ENCODE measurements at places on chromosomes 5 and 9. TPM values are rescaled to one million over a fixed set of nuclear protein-coding genes. Genes with fewer than 3 reads are reported as not detected.
A peak's percentile ranks its signal among the peaks of the same experiment; 100 is the strongest.

DNA sequence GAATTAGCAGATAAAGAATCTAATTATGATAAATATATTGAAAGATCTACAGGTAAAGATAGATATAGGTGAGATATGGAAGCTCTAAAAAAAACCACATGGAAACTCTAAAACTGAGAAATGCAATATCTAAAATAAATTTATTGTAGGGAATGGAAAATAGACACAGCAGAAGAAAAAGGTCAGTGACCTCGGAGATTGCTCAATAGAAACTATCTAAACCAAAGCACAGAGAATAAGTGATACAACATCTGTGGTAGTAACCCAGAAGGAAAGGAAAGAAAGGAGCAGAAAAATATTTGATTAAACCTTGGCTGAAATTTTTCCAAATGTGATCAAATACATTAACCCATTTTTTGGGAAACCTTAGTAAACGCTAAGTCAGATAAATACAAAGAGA is 43.1 kb upstream of the GLIPR2 start:
- no peak overlapping the region for H3K4me3 ChIP-seq
- H3K36me3 ChIP-seq: no peaks in the 10 kb centered on the region
- H3K4me1 ChIP-seq: peaks cover 9% of the 10 kb centered on the region
- no peaks in the 10 kb centered on the region for H3K27me3 ChIP-seq
- H3K27ac ChIP-seq: no peak overlapping the region

DNA sequence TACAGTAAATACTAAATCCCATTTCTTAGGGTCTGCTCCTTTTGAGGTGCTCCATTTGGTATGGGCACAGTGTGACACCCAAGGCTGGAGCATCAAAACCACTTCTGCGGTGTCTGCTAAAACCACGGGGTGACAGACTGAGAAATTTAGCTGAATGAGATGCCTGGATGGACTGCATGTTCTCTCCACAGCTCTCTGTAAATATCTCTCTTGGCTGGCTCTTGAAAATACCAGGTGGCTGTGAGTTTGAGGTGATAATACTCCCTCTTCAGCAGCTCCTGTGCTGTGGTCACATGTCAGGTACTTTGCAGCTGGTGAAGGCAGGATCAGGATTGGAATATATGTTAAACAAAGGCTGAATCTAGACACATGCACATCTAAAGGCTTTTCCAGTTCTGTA is 93.7 kb upstream of the SIMC1 start:
- DNase-seq: no peak
- no peak overlapping the region for H3K4me3 ChIP-seq

GRCh38 chr5:80864706-80865435 is 95.3 kb upstream of the RASGRF2 start:
- no peaks in the 10 kb centered on the region for H3K27me3 ChIP-seq
- H3K36me3 ChIP-seq: no peaks in the 10 kb centered on the region
- peaks cover 34% of the 10 kb centered on the region for H3K4me1 ChIP-seq
- H3K27ac ChIP-seq: no peak overlapping the region
- DNase-seq: no peak

DNA sequence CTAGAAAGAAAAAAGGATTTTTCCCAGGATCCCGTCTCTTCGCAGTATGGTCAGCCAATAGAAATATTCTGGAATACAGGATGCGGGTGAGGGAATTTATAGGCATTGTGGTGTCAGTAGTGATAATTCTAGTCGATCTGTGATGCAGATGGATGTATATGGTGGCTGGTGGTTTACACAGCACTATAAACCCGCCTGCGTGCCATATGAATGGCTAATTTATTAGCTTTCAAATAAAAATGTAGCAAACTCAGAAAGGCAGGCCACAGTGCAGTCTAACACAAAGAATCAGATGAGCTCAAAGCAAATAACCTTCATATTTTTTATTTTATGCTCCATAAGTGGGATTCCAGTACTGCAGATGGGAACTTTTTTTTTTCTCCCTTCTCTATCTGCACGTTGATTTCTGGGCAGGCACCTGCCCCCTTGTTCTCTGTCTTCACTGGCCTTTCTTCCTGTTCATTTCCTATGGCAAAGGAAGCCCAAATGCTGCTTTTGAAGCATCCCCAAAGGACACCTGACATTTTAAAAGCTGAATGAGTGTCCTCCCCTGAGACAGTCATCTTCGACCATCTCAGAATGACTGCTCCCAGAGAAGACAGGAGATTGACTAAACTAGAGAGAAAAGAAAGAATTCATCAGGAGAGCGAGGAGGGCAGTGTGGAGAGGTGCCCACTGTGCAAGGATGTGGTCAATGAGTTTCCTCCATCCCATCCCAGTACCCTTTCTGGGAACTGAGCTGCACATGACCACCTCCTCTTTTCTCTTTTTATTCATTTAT is 52.1 kb downstream of the SEMA6A start:
- no peaks in the 10 kb centered on the region for H3K27me3 ChIP-seq
- H3K4me3 ChIP-seq: no peak overlapping the region
- no peak overlapping the region for H3K27ac ChIP-seq
- peaks cover 43% of the 10 kb centered on the region for H3K4me1 ChIP-seq
- no peak for DNase-seq

GRCh38 chr5:168914491-168914890 is 335.3 kb upstream of the PANK3 start:
- DNase-seq: no peak
- H3K4me3 ChIP-seq: no peak overlapping the region
- H3K4me1 ChIP-seq: no peaks in the 10 kb centered on the region
- no peaks in the 10 kb centered on the region for H3K36me3 ChIP-seq
- H3K27me3 ChIP-seq: peaks cover 78% of the 10 kb centered on the region

The TUBB4B gene
- total RNA-seq: 360 TPM

GRCh38 chr5:159018855-159019254 is 80.9 kb downstream of the EBF1 start:
- H3K27me3 ChIP-seq: no peaks in the 10 kb centered on the region
- no peaks in the 10 kb centered on the region for H3K36me3 ChIP-seq
- no peak overlapping the region for H3K4me3 ChIP-seq

The SEMA6A gene
- total RNA-seq: 53.3 TPM

GRCh38 chr5:43620944-43621505 is 18.0 kb downstream of the NNT start:
- H3K27me3 ChIP-seq: no peaks in the 10 kb centered on the region

DNA sequence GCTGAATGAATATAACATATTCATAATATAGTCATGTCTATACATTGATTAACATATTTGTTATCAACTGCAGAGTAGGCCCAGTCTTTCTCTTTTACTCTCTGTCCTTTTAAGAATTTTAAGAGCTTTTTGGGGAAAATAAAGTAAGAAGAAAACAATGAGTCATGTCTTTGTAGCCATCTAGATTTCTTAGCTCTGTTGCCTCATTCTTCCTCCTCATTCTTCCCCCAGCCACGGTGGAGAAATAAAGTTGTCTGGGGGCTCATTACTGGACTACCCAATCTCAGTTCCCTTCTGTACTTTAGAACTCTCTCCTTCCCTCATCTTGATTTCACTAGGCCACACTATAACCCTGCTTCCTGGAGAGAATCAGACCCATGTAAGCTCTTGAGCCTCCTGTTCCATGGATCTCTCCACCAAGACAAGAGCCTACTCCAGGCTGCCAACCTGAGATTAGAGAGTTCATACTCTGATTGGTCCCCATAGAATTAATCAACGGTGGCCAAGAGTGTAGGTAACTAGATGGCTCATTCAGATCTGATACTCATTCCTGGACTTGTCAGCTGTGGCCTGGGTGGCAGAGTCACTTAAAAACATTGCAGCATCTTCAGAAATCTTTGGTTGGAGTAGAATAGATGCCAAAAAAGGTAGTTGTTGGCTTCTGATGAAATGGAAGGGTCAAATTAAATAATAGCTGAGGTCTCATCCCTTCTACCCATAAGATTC is 44.2 kb downstream of the ITGA1 start:
- H3K36me3 ChIP-seq: no peaks in the 10 kb centered on the region
- H3K27me3 ChIP-seq: no peaks in the 10 kb centered on the region
- DNase-seq: no peak

- peaks cover 6% of the 10 kb centered on the region for H3K27me3 ChIP-seq
- H3K4me1 ChIP-seq: no peaks in the 10 kb centered on the region
- H3K4me3 ChIP-seq: no peak overlapping the region
- DNase-seq: no peak
These were observed 282.4 kb upstream of the KLF9 start for GRCh38 chr9:70696694-70697335.

DNA sequence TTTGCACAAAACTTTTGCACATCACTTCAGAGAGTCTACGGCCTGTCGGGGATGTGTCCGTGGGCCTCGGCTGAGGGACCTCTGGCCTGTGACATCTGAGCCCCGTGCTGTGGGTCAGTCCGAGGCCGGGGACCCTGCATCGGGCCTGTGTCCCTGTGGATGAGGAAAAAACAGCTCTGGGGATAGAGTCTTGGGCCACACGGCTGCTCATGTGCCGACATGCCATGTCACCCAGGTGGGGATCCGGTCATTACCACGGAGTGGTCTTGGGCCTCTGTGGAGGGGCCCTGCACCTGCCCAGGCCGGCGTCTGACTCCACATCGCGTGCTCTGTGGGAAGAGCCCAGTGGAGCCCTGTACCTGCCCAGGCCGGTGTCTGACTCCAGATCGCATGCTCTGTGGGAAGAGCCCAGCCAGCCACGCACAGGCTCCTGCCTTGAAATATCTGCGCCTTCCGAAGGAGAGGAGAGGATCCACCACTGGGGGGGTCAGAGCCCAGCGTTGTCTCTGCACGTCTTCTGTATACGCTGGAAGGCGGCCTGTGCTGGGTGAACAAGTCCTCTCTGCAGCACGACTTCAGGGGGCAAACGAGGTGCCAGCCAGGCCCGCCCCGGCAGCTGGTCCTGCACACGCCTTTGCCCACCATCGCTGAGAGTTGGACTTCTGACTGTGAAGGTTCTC is 27.5 kb upstream of the IRX4 start:
- no peak for DNase-seq
- no peaks in the 10 kb centered on the region for H3K4me1 ChIP-seq
- H3K4me3 ChIP-seq: no peak overlapping the region
- peaks cover 47% of the 10 kb centered on the region for H3K27me3 ChIP-seq
- no peak overlapping the region for H3K27ac ChIP-seq
- H3K36me3 ChIP-seq: no peaks in the 10 kb centered on the region

The UGT3A1 gene
- not detected for total RNA-seq

DNA sequence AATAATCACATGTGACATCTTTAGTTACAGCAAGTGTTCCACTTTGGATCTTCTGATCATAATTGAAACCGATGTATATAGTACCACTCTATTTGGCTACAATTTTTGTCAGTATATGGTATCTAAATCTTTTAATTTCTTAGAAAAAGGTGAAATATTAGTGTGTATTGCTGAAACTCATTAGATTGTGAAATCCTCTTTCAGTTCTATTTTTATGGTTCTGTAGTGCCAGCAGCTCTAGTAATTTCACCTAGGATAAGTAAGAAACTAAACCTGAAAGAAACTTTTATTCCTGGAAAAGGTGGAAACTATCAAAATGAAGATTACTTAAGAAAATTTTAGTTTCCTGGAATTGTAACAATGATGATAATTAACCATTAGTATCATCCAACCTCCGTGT is 370.9 kb downstream of the NNT start:
- H3K27ac ChIP-seq: no peak overlapping the region
- no peak for DNase-seq
- H3K4me1 ChIP-seq: no peaks in the 10 kb centered on the region
- no peaks in the 10 kb centered on the region for H3K36me3 ChIP-seq
- no peak overlapping the region for H3K4me3 ChIP-seq
- no peaks in the 10 kb centered on the region for H3K27me3 ChIP-seq

GRCh38 chr9:132059361-132059760 is 20.3 kb downstream of the MED27 start:
- DNase-seq: no peak
- no peaks in the 10 kb centered on the region for H3K27me3 ChIP-seq
- H3K36me3 ChIP-seq: no peaks in the 10 kb centered on the region
- no peak overlapping the region for H3K27ac ChIP-seq

The RNF130 gene
- total RNA-seq: 34.0 TPM

DNA sequence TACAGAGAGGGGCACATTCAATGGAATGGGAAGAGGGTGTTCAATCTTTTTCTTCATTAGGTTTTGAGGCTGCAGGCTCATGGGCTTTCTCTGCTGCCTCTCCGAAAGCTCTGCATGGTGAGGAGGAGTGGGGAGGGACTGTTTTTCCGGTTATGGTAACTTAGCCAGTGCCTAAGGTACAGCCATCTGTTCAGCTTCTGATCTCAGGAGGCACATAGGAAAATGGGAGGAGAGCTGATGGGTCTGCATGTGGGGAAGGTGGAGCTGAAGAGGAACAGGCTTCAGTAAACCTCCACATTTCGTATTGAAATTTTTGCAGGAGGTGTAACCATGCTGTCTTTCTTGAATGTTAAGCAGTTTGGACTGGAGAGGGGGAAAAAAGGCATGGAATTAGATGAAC is 1020.4 kb upstream of the WWC1 start:
- no peaks in the 10 kb centered on the region for H3K4me1 ChIP-seq
- H3K36me3 ChIP-seq: no peaks in the 10 kb centered on the region
- H3K4me3 ChIP-seq: no peak overlapping the region

DNA sequence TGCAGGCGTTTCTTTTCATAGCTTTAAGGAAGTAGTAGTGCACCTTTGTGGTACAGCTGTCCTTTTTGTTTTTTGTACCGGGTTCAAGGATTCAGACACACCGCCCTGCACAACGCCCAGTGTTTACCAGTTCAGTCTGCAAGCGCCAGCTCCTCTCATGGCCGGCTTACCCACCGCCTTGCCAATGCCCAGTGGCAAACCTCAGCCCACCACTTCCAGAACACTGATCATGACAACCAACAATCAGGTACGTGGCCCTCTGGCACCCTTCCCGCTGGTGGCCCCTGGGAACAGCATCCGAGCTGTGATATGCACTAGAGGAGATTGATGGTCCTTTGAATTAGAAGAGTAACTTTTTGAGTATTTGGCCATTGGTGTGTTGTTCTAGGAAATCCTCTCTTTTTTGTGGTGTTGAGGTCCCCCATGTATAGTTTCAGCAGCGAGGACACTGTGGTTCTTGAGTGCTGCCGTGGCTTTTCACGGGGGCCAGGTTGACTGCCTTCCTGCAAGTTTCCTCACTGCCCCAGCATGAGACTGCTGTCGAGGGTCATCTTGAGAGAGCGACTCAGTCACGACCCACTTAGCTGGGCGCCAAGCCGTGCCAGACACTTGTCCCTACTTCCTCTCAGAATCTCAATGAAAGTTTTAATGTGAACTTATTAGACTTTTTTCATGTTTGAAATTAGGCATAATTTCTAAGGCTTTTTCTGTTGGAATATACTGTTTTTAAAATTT is 37.9 kb downstream of the TENT4A start:
- no peak for DNase-seq
- H3K4me3 ChIP-seq: no peak overlapping the region
- H3K27me3 ChIP-seq: no peaks in the 10 kb centered on the region
- no peak overlapping the region for H3K27ac ChIP-seq
- peaks cover 63% of the 10 kb centered on the region for H3K36me3 ChIP-seq

GRCh38 chr9:84642553-84643141 is 26.9 kb upstream of the NTRK2 start:
- peaks cover 29% of the 10 kb centered on the region for H3K4me1 ChIP-seq
- H3K27ac ChIP-seq: peak overlapping the region; percentile 93
- H3K36me3 ChIP-seq: no peaks in the 10 kb centered on the region
- H3K4me3 ChIP-seq: no peak overlapping the region
- DNase-seq: peak; percentile 39
